Stimulated activated CD8-positive, alpha-beta memory T cell treated with anti-CD3 and anti-CD28 coated beads, Interleukin-7, amount 100 ng/mL, for 48 hours (primary cell): ENCODE measurements at places on chromosomes 1 and 21.

DNA sequence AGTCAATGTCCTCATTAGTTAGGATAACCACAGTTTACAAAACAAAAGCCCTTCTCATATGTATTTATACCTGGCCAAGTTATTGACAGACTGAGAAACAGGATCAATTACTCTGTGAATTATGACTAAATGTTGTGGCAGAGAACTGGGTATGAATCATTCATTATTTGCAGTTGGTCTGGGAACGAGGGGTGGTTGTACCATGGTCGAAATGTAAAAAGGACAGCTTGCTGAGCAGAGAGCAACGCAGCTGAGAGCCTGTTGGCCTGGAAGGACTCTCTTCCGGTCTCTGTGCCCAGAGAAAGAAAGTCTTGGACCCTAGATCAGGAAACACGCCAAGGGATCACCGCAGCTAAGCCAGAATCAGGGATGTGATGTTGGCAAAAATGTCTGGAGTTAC lies 169.6 kb downstream of the DISC1 start:
- no peak for DNase-seq

- DNase-seq: no peak
Measured at GRCh38 chr1:181504399-181504842, 21.1 kb downstream of the CACNA1E start.

- no peak for DNase-seq
Measured at GRCh38 chr1:240914506-240914905, 302.6 kb upstream of the GREM2 start.

DNA sequence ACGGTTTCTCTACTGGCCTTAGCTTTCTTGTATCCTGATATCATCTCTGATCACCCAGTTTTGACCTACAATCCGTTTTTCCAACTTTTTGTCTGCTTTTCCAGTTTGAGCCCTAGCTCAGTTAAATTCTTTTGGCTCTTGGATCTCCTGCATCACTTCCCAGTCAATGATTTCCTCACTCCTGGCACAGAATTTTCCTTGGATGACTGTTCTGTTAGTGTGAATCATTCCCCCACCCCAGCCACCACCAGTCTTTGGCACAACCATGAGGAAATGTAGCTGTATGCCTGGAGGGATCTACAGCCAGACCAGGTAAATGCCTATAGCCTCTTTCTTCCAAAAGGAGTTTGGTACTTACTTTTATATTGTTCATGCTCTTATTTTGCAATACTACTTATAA lies 187.2 kb upstream of the PTGFR start:
- no peak for DNase-seq

DNA sequence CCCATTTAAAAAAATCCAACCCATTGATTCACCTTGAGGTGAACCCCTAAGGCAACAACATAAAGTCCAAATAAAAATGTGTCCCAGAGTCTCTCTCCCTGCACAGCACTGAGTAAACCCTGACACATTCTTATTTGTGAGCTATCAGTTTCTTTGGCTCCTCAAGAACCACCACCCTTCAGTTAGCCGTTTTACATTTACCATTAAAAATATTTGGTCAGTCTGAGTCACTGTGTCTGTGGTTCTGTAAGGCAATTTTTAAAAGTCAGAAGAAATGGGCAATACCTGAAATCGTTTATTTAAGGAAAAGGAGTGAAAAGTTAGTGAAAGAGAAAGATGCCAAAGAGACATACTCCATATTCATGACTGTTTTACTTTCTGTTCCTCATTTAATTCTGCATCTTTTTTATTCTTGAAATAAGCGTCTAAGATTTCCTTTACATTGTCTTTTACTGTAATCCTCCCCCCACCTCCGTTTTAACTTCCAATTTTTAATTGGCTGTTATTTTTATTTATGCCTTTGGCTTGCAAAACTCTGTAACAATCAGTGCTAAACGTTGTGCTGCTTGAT lies 91.7 kb upstream of the IVNS1ABP start:
- DNase-seq: no peak

GRCh38 chr1:82690411-82690810 lies 889.7 kb downstream of the ADGRL2 start:
- DNase-seq: no peak

DNA sequence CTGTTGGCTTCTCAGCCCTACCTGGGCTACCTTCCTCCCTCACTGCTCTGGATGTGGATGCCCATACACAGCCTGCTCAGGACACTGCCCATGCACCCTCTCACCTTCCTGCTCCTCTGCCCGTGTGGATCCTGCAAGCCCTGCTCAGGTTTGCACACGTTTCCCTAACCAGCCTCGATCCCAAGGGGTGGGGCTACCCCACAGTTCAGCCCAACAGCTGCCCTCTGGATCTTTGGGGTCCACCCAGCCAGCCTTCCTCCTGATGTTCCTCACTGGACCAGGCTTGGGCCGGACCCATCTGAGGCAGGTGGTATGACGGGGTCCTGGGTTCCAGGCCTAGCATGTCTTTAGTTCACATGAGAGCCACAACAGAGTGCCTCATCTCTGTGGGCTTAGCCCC lies 4.7 kb downstream of the TMEM54 start:
- no peak for DNase-seq

DNA sequence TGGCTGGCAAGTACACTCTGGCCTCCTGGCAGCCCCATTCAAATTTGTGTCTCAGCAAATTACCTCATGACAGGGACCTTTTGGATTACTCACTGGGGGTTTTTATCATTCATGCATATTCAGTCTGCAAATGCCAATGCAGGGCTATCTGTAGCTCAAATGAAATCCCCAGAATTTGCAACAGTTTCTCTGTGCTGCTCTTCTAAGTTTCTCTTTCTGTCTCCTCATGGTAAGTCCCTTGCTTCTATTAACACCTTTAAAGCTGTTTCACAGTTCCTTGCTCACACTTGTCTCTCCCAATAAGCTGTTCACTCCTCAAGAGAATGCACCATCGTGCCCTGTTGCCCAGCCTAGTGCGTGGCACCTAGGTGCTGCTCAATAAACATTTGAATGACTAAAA lies 3.3 kb upstream of the FAM78B start:
- DNase-seq: no peak

GRCh38 chr1:29451368-29451892 lies 215.1 kb downstream of the PTPRU start:
- no peak for DNase-seq

DNA sequence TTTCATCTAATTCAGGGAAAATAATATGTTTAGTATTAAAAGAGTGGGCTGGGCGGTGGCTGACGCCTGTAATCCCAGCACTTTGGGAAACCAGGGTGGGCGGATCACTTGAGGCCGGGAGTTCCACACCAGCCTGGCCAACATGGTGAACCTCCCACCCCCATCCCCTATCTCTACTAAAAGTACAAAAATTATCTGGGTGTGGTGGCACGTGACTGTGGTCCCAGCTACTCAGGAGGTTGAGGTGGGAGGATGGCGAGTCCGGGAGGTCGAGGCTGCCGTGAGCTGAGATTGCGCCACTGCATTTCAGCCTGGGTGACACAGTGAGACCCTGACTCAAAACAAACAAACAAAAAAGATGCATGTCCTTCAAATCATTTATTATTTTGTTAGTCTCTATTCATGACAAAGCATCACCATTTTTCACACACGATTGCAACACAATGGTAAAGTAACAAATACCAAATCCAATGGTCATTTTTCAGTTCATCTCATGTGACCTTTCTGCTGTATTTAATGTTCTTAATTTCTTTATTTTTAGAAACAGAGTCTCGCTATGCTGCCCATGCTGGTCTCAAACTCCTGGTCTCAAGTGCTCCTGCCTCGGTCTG lies 1.0 kb downstream of the MSH4 start:
- no peak for DNase-seq

DNA sequence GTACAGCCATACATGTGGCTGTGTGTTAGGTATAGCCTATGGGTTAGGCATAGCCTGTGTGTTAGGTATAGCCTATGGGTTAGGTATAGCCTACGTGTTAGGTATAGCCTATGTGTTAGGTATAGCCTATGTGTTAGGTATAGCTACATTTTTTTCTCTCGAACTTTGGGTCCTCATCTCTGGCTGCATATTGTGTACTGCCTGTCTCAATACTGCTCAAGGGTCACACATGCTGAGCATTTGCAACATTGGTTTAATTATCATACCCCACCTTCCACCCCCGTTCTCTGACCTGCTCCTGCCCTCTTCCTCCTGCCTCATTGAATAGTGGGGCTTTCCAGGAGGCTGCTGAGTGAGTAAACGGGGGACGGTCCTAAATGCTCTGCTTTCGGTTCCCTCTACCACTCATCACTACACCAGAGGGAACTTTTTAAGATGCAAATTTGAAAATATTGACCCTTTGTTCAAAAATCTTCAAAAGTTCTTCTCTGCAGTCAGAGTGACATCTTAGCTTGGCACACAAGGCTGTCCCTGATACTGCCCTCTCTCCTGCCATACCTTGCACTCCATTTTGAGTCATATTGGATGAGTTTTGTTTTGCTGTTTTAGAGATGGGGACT lies 17.8 kb downstream of the OR2B11 start:
- DNase-seq: no peak

DNA sequence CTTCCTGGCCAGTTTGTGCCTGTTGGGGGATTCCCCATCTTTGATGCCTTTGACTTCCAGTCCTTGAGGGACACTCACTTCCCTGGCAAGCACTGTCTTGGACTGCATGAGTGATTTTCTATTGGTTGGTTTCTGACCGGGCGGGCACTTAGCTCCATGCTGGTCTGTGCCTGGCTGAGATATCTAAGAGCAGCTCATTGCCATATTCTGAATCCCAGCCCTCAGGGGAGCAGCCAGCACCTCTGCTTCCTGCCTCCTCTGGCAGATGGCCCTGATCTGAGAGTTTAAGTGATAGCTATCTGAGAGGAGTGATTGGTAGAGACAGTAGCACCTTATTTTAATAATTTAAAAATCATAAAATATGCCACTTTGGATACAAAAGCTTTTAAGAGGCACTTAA lies 52.5 kb downstream of the DISC1 start:
- DNase-seq: no peak

- no peak for DNase-seq
Measured at GRCh38 chr1:200374569-200375295, 35.1 kb downstream of the ZNF281 start.

DNA sequence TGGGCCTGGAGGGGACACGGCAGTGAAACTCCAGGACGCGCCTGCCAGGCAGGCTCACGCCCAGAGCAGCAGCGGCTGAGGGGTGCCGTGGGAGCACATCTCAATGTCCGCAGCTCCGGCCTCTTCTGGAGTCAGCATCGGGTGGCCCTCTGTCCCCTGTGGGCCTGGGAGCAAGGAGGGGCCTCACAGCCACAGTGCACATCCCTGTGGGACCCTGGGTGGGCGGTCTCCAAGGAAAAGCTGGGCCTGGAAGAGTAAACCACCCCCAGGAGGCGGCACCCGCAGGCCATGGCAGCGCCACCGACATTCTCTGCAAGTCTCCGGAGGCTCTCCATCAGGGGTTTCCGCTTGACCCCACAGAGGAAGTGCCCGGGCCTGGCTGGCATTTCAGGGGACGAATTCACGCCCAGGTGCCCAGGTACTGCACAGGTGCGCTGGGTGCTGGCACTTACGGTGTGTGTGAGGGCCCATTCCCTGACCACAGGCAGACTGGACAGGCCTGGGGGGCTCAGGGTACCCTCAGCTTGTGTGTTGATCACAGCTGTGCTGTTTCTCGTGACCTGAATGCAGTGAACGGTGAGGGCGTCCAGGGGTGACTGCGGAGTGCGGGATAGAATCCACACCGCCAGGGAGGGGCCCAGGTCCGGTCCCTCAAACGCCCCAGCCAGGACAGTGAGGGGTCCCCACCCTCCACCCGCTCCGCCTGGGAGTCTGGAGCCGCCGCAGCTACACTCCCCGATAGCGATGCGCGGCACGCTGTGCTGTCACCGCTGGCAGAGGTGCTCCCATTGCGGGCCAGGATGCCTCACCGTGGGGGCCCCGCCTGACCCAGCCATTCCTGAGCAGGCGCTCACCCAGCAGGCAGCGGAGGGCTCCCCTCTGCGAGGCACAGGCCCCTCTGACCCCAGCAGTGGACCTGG lies 16.6 kb upstream of the RNF223 start:
- DNase-seq: no peak

DNA sequence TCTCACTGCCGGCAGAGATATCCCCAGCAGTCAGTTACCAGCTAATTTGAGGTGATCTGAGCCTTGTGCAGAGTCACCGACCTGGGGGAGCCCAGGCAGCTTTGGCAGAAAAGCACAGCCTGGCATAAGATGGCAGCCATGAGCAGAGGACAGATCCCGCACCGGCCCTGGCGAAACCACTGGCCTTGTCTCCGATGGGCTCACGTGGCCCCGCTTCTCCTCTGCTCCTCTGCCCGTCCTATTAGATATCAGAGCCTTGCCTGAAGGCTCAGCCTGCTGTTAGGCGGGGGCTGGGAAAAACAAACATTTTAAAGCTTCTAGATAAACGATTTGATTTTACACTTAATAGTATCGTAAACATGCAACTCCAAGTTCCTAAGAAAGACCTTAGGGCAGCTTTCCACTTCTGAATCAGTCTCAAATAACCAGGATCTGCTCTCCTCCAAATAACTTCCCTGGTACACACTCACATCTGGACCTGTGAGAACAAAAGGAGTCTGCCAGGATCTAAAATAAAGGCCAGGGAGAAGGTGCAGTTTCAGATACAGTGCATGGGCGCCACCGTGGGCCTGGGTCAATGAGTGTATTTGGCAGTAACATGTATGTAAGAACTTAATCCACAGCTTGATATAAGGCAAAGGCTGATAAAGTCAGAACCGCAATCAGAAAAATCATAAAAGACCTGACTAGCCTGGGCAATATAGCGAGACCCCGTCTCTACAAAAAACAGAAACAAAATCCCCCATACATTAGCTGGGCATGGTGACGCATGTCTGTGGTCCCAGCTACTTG lies 10.0 kb downstream of the EDARADD start:
- DNase-seq: no peak

- DNase-seq: no peak
Measured at GRCh38 chr1:221800831-221801230, 58.9 kb upstream of the DUSP10 start.

- DNase-seq: no peak
Measured at GRCh38 chr1:185487026-185487425, 170.0 kb upstream of the IVNS1ABP start.

- no peak for DNase-seq
Measured at GRCh38 chr1:22204989-22205913, 62.4 kb upstream of the WNT4 start.
